Fibroblast of skin of abdomen (primary cell): ENCODE measurements at places on chromosomes 4 and X.

GRCh38 chr4:145341381-145341780 is 140.3 kb upstream of the SMAD1 start:
- no peak for DNase-seq

GRCh38 chrX:71212536-71212935 is 10.5 kb upstream of the GJB1 start:
- DNase-seq = no peak

DNA sequence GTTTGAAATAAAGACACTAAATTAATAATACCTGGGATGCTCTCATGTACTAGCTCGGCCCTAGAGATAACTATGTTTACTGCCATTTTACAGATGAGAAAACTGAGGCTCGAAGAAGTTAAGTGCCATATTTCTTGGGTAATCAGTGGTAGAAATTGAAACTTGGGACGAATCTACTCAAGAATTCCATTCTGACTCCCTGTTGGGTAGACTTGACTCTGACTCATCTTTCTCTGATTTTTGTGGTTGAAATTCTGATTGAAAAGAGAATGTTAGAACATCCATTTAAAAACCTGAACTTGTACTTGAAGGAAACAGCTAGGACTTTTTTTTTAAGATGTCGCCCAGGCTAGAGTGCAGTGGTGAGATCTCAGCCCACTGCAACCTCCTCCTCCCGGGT is 50.1 kb upstream of the NSUN7 start:
- peak; percentile 82 for DNase-seq

DNA sequence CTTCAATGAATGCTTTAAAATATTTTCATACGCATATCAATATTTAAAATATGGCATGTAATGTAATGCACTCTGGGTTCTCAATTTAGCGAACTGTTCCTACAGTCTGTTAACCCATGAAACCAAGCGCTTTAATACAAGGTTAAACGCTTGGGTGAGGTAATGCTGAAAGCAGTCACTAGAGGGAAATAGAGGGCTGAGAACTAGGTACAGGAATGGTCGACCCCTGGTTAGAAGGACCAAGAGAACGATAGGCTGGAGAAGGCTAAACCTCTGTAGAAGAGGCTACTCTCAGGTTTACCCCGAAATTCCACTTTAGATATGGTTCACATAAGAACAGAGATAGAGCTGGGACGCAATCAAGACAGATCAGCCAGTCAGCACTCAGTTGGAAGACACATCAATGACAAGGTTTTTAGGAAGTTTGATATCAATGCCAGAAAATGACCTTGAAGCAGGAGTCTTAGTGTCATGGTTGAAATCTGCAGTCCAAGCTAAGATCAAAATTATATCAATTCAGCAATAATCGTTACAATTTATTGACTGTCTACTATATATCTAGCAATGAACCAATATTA is 26.9 kb downstream of the ARSJ start:
- peak; percentile 59 for DNase-seq

GRCh38 chr4:174425669-174426068 is 96.6 kb downstream of the HPGD start:
- DNase-seq = no peak

DNA sequence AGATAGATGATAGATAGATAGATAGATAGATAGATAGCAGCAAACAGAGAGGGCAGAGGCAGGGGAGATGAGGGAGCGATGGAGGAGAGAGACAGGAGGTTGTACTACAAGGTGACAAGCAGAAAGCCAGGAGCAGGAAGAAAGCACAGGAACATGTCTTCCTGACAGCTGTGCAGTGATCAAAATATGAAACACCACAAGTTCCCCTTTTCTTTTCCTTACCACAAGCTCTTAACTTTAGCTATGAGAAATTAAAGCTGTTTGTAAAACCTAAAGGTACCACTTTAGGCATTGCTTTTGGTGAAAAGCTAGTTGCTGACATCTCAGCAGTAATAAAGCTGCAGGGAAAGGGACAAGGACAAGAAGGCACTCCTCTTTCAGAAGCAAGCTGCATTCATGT is 9.1 kb upstream of the MAGED4B start:
- DNase-seq = no peak

- DNase-seq = peak; percentile 88
Measured at GRCh38 chr4:17030543-17030942, 132.1 kb upstream of the LDB2 start.

DNA sequence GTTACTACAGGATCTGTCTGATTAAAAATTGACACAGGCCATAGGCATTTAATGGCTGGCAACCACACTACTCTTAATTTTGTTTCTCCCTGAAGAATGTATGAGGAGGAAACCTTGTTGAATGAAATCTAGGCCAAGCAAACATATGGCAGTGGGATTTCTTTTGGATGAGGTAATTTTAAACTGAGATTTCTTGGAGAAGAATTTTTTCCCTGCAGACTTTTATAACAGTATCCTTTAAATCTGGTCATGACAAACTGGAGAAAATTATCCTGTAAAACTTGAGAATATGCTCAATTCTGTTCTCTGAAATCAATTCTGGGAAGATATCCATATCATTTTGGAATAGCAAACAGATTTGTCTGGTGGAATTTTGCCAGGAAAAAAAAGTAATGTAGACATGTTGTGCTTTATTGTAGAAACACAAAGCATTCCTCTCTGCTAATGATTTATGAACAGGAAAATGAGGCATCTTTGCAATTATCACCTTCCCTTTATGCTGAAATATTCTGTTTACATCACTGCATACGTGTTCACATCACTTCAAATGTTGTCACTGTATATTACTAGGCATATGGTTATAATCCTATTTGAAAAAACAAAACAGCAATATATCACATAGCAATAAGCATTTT is 108.3 kb upstream of the ARSJ start:
- DNase-seq = peak; percentile 94

- DNase-seq = no peak
Measured at GRCh38 chr4:90137555-90137954, 10.4 kb downstream of the CCSER1 start.

DNA sequence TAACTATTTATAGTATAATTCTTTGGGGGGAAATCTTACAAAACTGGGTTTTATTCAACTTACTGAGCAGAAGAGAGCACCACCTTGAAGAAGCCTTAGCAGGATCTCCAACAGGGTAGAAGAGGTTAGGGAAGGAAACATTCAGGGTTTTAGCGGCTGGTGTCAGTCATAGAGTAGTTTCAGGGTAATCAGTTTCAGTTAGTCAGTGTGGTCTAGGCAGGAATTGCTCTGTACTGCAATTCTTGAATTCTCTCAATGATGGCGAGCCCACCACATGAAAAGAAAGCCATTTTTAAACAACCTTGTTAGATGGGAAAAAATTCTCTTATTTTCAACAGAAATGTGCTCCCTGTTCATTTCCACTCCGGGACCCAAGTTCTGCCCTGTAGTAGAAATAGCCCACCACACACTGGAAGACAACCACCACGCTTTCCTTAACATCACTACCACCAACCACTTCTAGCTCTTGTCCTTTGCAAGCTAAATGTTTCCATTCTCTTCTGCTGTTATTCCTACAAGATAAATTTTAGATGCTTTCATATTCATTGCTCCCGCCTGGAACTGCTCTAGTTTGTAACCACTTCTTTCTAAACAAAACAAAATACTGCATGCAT is 25.9 kb downstream of the COL25A1 start:
- no peak for DNase-seq

- no peak for DNase-seq
Measured at GRCh38 chr4:88989990-88990389, 67.0 kb downstream of the FAM13A start.
